ENCODE measurements at places on chromosomes 1 and 21.
A peak's percentile ranks its signal among the peaks of the same experiment; 100 is the strongest.

DNA sequence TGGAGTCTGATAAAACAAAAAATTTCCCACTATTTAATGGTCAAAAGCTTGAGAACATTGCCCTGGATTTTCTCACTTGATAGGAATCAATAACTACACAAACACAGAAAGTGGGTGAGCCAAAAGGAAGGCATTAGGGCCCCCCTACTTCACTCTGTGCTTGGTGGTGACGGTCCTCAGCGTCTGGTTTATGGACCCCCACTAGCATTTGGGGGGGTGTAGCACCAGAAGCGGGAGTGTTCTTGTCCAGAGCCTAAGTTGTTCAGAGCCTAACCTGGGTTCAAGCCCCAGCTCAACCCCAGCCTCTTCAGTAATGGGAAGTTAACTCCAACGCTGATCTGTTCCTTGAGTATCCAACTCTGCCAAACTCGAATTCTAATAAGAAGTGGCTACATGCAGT is 33.1 kb downstream of the STPG1 start:
- DNase-seq = no peak

DNA sequence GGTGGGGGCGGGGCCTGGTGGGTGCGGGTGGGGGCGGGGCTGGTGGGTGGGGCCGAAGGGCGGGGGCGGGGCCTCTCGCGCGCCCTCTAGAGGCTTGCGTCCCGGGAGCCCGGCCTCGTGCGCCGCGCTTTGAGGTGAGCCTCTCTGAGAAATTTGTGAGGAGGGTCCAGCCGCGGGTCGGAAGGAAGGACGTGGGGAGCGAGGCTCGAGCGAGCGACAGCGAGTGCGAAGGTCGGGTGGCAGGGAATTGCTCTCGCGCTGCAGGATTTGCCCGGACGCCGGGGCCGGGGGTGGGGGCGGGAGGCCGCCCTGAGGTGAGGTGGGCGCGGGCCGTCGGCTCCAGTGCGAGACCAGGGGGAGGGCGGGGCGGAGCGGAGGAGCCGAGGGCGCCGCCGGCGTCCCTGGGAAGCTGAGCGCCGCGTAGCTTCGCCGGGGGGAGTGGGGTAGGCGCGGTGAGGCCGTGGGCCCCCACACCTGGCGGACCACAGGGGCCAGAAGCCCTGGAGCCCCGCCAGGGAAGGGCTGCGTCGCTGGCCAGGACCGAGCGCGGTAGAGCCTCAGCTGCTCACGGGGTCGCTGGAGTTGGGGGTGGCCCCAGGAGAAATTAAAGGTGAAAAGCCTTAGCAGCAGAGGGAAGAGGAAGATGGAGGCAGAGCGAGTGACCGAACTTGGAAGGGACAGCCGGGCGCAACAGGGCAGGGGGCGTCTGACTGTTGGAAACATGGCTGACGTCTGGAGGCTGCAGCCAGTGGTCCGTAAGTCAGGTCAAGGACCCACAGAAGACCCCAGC is 754 bp upstream of the LSS start:
- DNase-seq = no peak

DNA sequence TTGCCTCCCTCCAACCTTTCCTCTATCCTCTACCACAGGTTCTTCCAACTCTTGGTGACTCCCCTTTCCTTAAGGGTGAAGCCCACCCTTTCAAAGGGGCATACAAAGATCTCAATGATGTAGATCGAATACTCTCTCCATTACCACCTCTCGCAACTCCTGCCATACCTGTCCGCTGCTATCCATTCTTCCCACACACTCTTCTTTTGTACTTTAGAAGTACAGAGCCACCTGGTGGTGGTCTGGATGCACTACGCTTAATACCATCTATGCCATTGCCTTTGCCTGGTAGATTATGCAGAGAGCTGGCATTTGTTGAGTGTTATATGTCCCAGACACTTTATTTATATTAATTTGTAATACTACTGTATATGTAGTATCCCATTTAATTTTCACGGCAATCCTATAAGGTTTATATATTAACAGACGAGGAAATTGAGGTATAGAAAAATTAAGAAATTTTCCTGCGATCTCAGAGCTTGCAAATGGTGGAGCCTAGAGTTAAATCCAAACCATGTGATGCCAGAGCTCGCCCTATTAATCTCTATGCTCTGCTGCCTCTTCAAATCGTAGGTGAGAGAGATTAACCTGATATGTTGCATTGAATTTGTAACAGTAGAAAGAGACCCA is 22.9 kb downstream of the TSHB start:
- peak; percentile 53 for DNase-seq

DNA sequence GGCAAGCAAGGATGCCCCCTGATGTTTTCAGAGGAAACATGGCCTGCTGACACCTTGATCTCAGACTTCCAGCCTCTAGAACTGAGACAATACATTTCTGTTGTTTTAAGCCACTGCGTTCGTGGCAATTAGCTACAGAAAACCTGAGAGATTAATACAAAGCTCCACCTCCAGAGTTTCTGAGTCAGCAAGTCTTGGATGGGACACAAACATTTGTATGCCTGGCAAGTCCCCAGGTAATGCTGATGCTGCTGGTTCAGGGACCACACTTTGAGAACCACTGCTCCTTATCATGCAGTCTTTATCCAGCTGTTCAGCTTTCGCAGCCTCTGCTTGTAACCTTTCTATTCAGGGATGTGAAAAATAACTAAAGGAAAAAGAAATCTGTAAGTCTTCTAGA is 565.7 kb upstream of the PLXNA2 start:
- DNase-seq = no peak

DNA sequence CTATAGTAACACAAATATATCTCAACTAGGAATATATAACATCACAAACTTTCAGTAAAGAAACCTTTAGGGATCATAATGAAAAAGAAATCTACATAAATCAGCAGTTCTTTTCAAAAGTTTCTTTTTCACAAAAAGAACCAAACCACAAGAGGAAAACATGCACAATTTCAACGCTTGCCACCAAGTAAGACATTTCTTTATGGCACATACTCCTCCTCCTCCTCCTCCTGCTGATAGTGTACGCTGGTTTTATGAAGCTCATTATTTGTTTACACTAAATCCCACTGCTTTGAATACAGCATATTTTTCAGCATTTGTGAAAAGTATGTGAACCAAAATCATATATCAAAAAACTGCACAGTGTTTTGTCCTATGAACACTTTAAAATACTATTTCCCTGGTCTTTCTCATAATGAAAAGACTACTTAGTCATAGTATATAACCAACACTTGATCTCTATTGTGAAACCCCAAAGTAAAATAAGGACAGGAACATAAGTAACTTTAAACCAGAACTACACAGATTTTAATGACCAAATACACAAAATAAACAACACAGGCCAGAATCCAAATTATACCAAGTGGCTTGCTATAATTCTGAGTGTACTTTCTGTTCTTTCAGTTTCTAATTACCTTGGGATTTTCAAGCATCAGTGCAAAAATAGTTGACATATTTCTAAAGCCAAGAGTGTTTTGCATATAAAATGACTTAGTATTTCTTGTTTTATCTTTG is 184.2 kb downstream of the EIF4G3 start:
- no peak for DNase-seq

- DNase-seq = no peak
Observed at GRCh38 chr1:96927125-96927524, 205.5 kb downstream of the PTBP2 start.

DNA sequence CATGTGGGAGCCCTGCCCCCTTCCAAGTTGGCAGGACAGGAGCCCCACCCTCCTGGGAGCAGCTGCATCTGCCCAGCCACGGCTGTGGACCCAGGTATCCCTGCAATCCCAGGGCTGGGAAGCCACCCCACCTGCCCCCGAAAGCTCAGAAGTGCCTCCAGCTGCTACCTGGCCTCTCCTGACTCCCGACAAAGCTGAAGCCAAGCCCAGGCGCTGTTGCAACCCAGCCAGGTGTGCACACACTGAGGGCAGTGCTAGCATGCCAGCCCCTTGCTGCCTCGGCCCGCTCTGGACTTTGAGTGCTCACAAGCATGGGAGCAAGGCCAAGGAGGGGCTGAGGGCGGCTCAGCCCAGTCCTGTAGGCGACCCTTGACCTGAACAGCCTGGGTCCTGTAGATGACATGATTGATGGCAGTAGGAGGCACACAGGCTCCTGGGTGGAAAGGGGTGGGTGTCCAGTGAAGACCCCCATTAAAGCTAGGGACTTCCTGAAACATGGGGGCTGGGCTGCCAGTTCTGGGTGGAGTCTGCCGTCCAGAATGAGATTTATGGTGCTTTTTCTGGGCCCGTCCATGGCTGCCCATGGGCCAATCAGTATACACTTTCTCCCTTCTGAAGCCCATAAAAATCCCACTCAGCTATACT is 2.8 kb upstream of the SSU72 start:
- no peak for DNase-seq

- peak; percentile 36 for DNase-seq
Observed at GRCh38 chr21:46184625-46185555, 631 bp upstream of the SPATC1L start.

DNA sequence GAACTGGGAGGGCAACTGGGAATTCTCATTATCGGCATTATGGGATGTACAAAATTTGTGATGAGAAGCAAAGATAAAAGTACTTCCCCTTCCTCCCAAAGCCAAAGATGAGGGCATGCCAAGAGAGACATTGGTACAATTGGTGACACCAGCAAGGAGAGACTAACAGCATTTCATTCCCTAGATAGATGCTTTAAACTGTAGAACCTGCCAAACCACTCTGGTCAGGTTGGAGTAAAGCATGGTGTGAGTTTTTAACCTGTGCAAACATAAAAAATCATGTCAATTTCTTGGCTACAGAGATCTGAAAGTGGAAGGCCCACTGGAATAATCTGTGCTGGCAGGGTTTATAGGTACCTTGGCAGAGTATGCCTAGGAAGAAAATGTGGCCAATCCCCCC is 19.4 kb downstream of the CTXND2 start:
- no peak for DNase-seq

- DNase-seq = no peak
Observed at GRCh38 chr1:113479713-113480676, 89.7 kb downstream of the MAGI3 start.

GRCh38 chr1:41399145-41399795 is 38.0 kb downstream of the FOXO6 start:
- DNase-seq = no peak

DNA sequence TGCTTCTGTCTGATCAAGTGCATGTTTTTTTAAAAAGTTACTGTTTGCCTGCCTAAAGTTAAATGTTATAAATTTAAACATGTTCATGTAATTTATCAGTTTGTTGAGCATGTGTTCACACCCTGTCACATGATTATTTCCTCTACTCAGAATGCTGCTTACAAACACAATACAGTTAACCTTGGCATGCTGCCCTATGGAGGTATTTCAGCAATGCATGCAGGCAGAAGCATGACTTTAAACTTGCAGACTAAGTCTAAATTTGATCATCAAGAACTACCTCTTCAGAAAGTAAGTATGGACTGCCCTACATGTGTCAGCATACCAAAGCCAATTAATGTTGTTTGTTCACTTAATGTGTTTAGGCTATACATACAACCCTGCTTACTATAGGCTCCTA is 161.6 kb downstream of the LRRC40 start:
- no peak for DNase-seq

DNA sequence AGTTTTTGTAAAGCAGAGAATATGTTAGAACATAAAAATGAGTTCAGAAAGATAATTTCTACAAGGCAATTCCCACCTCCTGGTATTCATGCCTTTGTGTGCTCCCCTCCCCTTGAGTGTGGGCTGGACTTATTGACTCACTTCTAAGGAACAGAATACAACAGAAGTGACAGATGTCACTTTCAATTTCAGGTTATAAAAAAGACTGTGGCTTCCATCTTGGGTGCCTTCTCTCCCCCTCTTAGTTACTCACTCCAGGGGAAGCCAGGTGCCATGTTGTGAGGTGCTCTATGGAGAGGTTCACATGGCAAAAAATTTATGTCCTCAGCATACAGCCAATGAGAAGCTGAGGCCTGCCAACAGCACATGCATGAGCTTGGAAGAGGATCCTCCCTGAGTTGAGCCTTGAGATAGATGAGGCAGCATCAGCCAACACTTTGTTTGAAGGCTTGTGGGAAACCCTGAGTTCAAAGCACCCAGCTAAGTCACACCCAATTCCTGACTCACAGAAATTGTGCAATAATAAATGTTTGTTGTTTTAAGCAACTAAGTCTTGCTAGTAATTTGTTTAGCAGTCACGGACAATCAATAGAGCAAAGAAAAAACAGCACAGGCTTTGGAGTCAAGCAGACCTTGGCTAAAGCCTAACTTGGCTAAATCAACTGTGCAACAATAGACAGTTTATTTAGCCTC is 73.5 kb upstream of the NGF start:
- no peak for DNase-seq

GRCh38 chr1:18929686-18930085 is 26.8 kb downstream of the IFFO2 start:
- no peak for DNase-seq

DNA sequence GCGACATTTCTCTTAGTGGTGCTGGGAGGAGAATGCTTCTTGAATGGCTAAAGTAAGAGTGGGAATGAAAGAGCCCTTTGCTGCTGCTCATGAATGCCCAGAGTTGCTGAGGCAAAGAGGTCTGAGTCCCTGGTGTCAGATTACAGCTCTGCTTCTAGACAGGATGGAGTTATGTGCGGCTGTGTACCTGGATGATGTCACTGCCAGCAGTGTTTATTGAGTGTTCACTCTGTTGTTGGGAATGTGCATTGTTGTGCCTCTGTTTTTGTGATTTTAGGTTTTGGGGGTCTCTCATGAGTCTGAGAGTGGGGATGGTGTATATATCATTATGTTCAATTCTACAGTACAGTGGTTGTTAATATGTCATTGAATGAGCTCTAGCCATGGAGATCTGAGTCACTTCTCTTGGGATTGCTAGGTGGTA is 2.7 kb downstream of the CDC14A start:
- no peak for DNase-seq

- DNase-seq = no peak
Observed at GRCh38 chr1:180862305-180862704, 50.4 kb upstream of the KIAA1614 start.

DNA sequence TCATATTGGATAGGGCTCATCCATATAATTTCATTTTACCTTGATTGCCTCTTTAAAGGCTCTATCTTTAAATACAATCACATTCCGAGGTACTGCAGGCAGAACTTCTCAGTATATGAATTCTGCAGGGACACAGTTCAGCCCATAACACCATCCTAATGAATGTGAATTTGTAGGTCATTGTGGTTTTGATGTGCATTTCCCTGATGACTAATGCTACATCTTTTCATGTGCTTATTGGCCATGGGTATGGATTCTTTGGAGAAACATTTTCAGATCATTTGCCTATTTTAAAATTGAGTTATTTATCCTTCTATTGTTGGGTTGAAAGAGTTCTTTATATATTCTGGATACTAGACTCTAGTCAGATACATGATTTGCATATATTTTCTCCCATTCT is 9.6 kb upstream of the RPS6KC1 start:
- no peak for DNase-seq

GRCh38 chr1:1013922-1014648 is 788 bp downstream of the ISG15 start:
- no peak for DNase-seq

Measured in activated CD4-positive, alpha-beta T cell treated with anti-CD3 and anti-CD28 coated beads, Interleukin-2, amount 50 U/mL, for 4 hours (primary cell).